PC-9 (cell line): ENCODE measurements at places on chromosomes 3 and 15. TPM values are rescaled to one million over a fixed set of nuclear protein-coding genes. Genes with fewer than 3 reads are reported as not detected.

Gene RAD51
- 19.8 and 22.5 TPM in 2 replicates for total RNA-seq

- peak; percentile 16 for DNase-seq
Observed at GRCh38 chr3:152474585-152474984, 205.9 kb downstream of the MBNL1 start.

DNA sequence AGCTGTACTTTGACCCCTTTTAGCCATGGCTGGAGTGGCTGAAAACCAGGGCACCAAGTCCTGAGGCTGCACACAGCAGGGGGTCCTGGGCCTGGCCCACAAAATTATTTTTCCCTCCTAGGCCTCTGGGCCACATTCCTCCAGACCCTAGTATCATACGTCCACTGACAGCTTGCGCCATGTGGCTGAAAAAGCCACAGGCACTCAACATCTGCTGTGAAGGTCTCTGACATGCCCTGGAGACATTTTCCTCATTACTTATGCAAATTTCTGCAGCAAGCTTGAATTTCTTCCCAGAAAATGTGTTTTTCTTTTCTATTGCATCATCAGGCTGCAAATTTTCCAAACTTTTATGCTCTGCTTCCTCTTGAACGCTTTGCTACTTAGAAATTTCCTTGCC lies 239.0 kb downstream of the SQOR start:
- DNase-seq = no peak

DNA sequence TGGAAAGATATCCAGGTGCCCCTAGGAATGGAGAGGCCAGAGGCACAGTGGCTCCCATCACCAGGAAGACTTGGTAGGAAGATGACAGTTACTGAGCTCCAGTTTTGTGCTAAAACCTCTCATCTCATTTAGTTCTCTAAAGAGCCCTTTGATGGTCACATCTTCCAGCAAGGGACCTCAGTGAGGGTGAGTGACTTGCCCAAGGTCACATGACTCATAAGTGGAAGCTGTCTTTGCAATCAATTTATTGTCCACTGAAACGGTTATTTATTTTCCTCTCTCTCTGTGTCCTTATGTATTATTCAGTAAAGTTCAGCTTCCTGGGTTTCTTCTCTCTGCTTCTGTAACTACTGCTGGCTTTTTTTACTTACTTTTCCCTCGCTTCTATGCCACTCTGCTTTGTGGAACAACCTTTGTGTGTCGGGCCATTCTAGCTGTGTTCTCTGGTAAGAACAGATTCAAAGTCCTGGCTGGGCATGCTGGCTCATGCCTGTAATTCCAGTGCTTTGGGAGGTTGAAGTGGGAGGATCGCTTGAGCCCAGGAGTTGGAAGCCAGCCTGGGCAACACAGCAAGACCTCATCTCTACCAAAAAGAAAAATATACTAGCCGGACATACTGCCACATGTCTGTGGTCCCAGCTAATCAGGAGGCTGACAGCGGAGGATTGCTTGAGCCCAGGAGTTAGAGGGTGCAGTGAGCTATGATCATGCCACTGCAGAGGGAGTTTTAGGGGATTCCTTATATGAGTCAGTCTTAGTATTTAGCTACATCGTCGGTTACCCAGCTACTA lies 55.9 kb downstream of the PDIA5 start:
- no peak for DNase-seq

DNA sequence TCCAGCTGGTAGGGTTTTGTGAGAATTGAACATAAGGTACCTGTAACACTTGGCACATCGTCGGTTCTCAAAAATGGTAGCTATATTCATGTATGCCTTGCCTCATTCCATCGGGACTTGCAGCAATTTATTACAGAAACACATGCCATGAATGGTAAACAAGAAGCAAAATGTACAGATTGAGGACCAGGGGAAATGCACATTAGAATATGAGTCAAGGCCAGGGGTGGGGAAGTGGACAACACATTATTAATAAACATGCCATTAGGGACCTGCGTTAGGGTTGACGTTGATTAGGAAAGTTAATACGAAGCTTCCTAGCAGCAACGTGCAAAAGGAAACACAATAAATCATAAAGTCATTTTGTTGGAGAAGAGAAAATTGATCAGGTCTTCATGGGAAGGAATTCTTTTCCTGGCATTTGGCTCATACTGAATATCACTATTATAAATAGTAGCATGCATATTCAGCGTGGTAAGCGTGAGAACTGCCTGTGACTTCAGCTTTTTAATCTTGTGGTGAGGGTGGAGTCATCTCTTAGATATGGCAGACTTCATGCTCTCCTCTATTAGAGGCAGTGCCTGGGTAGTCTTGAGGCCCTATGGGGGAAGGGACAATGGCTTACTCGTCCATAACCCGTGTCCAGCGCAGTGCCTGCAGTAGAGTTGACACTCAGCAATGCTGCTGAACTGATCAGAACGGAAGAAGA lies 184.9 kb downstream of the SV2B start:
- no peak for DNase-seq

- no peak for DNase-seq
Observed at GRCh38 chr3:51876186-51876585, 785 bp upstream of the IQCF5 start.

Gene CLPX
- 41.0 and 44.1 TPM in 2 replicates for total RNA-seq

DNA sequence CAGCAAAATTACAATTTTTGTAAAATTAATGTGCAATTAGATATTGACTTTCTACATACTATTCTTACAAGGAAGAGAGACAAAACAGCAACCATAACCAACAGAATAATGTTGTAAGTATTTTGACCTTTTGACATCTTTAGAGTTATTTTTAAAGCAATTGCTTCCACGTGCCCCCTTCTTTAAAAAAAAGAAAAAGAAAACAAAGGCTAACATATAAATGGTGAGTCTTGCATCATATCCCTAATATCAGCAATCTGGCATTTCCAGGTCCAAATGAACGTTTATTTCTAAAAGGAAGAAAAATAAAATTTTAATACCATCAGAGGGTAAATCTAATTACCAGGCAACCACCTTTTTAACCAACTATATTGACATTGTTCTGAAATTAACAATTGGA lies 19.3 kb upstream of the STRIT1 start:
- DNase-seq = no peak

DNA sequence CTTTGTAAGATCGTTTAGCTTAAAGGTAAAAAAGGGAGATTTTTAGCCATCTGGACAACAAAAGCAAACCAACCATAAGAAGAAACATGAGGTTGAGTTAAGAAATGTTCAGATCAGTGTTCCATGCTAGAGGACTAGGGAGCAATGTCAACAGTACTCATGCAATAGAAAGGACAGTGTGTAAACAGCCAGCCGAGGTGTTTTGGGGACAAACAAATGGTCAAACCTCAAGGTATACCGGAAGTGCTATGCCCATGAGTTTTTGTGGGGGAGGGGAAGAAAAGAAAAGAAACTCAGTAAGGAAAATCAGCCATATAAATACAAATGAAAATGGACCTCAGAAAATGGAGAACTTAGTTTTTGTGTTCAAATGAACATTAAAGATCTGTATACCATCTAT lies 289.5 kb upstream of the GRM7 start:
- DNase-seq = no peak

Gene FILIP1L
- 12.0 and 16.8 TPM in 2 replicates for total RNA-seq

- no peak for DNase-seq
Observed at GRCh38 chr3:40229386-40229785, 80.1 kb upstream of the EIF1B start.

GRCh38 chr3:11144996-11145395 lies 9.3 kb upstream of the HRH1 start:
- DNase-seq = no peak

- DNase-seq = peak; percentile 12
Observed at GRCh38 chr15:49215768-49216739, 46.0 kb downstream of the GALK2 start.

DNA sequence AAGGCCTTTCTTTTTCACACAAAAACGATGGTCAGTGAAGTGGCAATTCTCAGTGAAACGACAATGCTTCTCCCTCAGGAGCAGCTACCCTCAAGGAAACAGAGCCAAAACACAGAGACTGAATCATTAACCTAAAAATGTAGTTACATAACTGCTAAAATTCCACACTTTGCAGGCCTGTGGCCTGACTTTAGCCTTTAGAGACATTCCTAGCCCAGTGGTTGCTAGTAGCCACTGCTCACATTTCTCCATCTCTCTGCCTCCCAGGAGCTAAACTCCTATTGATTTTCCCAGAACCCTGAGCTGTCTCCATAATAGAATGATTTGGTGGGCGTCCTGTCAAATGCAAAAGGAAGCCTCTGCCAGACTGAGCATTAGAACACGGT lies 630.1 kb upstream of the KCNMB2 start:
- DNase-seq = peak; percentile 26

DNA sequence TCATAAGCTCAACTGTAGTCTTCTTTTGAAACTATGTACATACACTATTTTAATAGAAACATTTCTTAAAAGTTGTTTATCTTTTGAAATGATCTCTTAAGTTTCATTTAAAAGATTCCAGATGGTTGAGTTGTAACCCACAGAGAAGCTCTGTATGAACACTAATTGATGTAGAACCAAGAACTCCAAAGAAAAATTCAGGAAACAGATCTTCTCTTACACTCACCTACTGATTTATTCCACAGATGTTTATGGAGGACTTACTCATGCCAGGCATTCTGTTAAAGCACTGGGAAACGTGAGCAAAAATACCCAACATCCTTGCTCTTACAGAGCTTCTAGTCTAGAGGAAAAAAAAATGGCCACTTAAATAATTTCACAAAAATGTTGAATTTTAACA lies 551.1 kb downstream of the NAALADL2 start:
- no peak for DNase-seq

DNA sequence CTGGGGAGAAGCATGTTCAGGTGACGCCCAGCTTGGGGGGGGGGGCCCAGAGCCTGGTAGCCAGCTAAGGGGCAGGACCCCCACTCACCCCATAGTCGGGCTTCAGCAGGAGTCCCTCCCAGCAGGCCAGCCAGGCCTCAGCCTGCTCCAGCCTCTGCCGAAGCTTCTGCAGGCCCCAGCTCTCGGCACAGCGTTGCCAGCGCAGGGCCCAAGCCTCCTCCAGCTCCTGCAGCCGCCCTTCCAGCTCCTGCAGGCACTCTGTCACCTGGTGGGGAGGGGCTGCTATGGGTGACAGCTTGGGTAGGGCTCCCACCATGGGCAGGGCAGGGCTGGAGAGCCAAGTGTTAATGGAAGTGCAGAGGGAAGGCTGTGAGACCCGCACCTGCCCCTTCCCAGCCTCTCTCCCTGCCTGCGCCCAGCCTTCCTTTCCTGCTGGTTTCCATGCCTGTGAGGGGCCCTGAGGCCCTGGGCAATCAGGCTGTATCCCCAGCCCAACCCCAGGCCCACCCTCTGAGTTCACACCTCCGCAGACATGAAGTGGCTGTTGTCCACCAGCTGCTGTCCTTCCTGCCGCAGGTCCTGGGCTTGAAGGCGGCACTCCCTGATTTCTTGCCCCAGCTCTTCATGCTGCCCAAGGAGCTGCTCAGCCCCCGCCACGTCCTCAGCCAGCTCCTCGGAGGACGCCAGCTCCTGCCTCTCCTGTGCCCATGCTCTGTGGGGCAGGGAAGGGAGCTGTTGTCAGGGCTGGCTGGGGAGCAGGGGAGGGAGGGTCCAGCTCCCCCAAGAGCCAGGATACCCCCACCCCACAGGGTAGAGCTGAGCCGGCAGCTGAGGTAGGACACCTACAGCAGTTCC lies 14.3 kb downstream of the PLA2G4B start:
- no peak for DNase-seq

Gene FOXB1
- total RNA-seq = 2.2 and 2.7 TPM in 2 replicates

GRCh38 chr3:186540221-186540834 lies 3.9 kb downstream of the CRYGS start:
- peak; percentile 86 for DNase-seq

DNA sequence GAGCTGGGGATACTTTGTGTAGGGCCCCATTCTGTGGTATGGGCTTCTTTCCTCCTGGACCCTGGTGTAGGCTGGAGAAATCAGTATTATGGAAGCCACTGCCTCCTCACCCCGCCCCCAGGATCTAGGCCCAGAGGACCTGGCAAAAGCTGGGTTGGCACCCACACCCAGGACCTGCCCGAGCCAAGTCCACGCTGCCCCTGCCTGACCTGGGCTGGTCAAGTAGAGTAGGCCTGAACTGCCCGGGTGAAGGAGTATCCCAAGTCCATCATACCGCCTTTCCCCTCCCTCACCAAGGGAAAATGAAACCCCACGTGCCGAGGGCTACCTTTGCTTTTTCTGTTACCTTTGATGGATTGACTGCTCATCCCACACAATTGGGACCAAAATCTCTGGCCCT lies 37.7 kb upstream of the TRAK1 start:
- no peak for DNase-seq

- DNase-seq = no peak
Observed at GRCh38 chr3:37395286-37395685, 220.9 kb upstream of the LRRFIP2 start.

- no peak for DNase-seq
Observed at GRCh38 chr3:25036633-25037032, 391.4 kb upstream of the RARB start.

DNA sequence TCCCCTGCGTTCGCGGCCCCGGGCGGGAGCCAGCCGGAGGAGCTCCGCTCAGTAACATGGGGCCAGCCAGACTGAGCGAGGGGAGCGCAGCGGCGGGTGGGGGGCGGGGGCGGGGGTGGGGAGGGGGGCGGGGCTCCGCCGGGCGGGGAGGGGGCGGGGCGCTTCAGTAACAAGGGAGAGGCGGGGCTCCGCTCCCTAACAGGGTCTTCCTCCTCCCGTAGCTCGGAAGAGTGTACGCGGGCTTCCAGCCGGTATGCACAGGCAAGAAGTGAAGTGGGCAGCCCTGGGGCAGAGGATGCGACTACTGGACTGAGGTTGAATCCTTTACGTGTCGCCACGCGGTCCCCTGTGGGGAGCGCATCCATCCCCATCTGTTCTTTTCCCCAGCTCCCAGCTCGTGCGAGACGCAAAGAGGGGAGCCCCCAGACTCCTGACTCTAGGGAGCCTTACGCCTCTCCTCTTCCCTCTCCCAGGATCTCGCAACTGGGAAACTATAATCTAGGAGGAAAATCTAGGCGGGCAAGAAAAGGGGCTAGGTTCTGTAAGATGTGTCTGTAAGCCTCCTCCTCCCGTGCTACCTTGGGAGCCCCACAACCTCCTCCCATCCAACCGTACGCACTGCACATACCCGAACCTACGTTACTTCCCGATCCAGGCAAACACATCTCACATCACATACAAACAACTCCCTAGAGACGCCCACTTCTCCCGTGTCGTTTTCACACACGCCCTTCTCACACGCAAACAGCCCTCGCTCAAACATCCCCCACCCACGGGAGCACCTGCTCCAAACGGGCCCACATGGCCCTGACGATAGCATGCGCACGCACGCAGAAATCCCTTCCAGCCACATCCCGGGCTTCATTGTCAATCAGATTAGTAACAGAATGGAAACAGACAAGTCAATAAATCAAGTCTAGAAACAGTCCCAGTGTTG lies at the start of gene SHF:
Gene SHF, minus strand, starts transcription at position 73 of the 937 bp plus-strand sequence. Its CDS starts 15 bp downstream, at position 58.
- DNase-seq = no peak

Gene LEKR1
- 3.2 and 3.9 TPM in 2 replicates for total RNA-seq

Gene MAP6D1
- total RNA-seq = 2.2 TPM in 2 replicates

- DNase-seq = no peak
Observed at GRCh38 chr3:147422601-147423536, 13.7 kb downstream of the ZIC1 start.

DNA sequence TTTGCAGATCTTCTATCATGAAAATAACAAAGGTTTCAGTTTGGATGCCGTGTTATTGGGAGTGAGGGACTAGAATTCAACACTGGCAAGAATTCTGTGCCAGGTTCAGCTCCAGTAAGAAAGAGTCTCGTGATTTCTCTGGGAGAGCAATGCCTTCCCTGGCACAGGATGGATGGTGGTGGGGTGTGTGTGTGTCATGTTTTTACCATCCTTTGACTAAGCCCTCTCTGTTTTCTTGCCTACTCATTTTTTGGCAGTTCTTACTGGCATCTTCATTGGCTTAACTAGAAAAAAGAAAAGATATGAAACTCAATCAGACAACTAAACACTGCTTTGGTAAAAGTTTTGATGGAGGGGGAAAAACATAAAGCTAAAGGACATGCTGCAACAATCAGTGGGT lies 86.6 kb downstream of the FMN1 start:
- no peak for DNase-seq

Gene MNS1
- total RNA-seq = 9.7 and 16.2 TPM in 2 replicates

Gene LCTL
- total RNA-seq = not detected in 2 replicates

Gene CLSTN2
- total RNA-seq = not detected in 2 replicates
